ENCODE measurements at places on chromosomes 5 and 9. TPM values are rescaled to one million over a fixed set of nuclear protein-coding genes. Genes with fewer than 3 reads are reported as not detected.

LECT2 gene
- not detected for total RNA-seq

BHMT2 gene
- total RNA-seq, result not detected

CCNI2 gene
- 1.1 TPM for total RNA-seq

MOCS2 gene
- total RNA-seq, result 15.3 TPM

COL23A1 gene
- 0.20 TPM for total RNA-seq

PCDHB11 gene
- not detected for total RNA-seq

- no peak overlapping the region for H3K4me3 ChIP-seq
- no peak for DNase-seq
- no peaks in the 10 kb centered on the region for H3K36me3 ChIP-seq
- H3K27me3 ChIP-seq, result no peaks in the 10 kb centered on the region
- no peak overlapping the region for H3K27ac ChIP-seq
These were observed 137.8 kb downstream of the ROR2 start for GRCh38 chr9:91812191-91812590.

- no peaks in the 10 kb centered on the region for H3K27me3 ChIP-seq
- H3K27ac ChIP-seq, result peak overlapping the region; percentile 75
- peaks cover 44% of the 10 kb centered on the region for H3K4me1 ChIP-seq
- H3K4me3 ChIP-seq, result peak overlapping the region; percentile 30
- no peaks in the 10 kb centered on the region for H3K36me3 ChIP-seq
- peak; percentile 77 for DNase-seq
These were observed 8.0 kb downstream of the KLF9 start for GRCh38 chr9:70406434-70406862.

- peaks cover 6% of the 10 kb centered on the region for H3K4me1 ChIP-seq
- no peaks in the 10 kb centered on the region for H3K36me3 ChIP-seq
- no peak overlapping the region for H3K4me3 ChIP-seq
- DNase-seq, result no peak
- H3K27me3 ChIP-seq, result no peaks in the 10 kb centered on the region
These were observed 201.9 kb downstream of the ZNF608 start for GRCh38 chr5:124544366-124545055.

- no peaks in the 10 kb centered on the region for H3K4me1 ChIP-seq
- no peak for DNase-seq
- H3K36me3 ChIP-seq, result peaks cover 15% of the 10 kb centered on the region
- H3K4me3 ChIP-seq, result no peak overlapping the region
These were observed 50.8 kb downstream of the AQP7 start for GRCh38 chr9:33351547-33351946.

GRCh38 chr5:142109331-142110045 lies 909 bp downstream of the NDFIP1 start:
- no peak for DNase-seq
- H3K27ac ChIP-seq, result peak overlapping the region; percentile 49
- H3K27me3 ChIP-seq, result no peaks in the 10 kb centered on the region
- peak overlapping the region; percentile 71 for H3K4me3 ChIP-seq

- DNase-seq, result no peak
- H3K4me3 ChIP-seq, result no peak overlapping the region
- H3K27me3 ChIP-seq, result no peaks in the 10 kb centered on the region
- H3K27ac ChIP-seq, result no peak overlapping the region
These were observed 225.4 kb upstream of the PPP1R2B start for GRCh38 chr5:156624686-156625085.

- no peaks in the 10 kb centered on the region for H3K27me3 ChIP-seq
- H3K36me3 ChIP-seq, result peaks cover 10% of the 10 kb centered on the region
- no peak overlapping the region for H3K27ac ChIP-seq
- H3K4me3 ChIP-seq, result no peak overlapping the region
These were observed 19.2 kb downstream of the GSN start for GRCh38 chr9:121286973-121287741.

DNA sequence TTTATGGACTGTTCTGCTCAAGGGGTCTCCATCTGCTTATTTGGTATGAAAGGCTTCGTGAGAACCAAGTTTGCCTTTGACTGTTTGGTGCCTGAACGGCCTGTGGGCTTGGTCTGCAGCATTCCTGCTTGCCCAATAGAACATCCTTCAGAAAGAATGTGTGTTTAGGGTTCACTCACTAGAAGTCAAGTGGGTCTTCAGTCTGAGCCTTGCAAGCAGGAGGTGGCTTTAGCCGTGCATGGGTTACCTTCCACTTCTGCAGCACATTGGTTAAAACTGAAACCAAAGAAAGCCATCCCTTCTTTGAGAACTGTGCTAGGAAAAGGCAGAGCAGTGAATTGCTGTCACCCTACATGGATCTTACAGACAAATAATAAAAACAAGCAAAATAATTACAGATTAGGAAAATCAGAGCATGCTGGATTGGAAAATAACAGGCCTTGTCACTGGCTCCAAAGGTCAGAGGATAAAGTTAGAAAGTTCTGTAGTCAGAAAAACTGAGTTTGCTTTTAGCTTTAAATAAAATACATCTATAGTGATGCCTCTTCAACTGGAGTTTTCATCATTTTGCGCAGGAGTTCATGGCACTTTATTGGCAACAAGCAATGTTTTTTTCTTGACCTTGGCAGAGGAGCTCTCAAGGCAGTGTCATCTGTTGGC lies 16.6 kb downstream of the WWC1 start:
- H3K4me1 ChIP-seq, result no peaks in the 10 kb centered on the region
- no peaks in the 10 kb centered on the region for H3K27me3 ChIP-seq
- H3K36me3 ChIP-seq, result no peaks in the 10 kb centered on the region
- no peak overlapping the region for H3K4me3 ChIP-seq
- H3K27ac ChIP-seq, result no peak overlapping the region

- H3K27me3 ChIP-seq, result no peaks in the 10 kb centered on the region
- no peak for DNase-seq
- H3K27ac ChIP-seq, result no peak overlapping the region
- no peaks in the 10 kb centered on the region for H3K36me3 ChIP-seq
These were observed 5.0 kb downstream of the LAMC3 start for GRCh38 chr9:131013771-131014676.

- no peak for DNase-seq
- H3K4me3 ChIP-seq, result no peak overlapping the region
- no peak overlapping the region for H3K27ac ChIP-seq
- peaks cover 17% of the 10 kb centered on the region for H3K4me1 ChIP-seq
- H3K36me3 ChIP-seq, result peaks cover 3% of the 10 kb centered on the region
- H3K27me3 ChIP-seq, result no peaks in the 10 kb centered on the region
These were observed 2.0 kb downstream of the CTNNA1 start for GRCh38 chr5:138755084-138755748.

- H3K27me3 ChIP-seq, result no peaks in the 10 kb centered on the region
- H3K4me3 ChIP-seq, result no peak overlapping the region
- no peak overlapping the region for H3K27ac ChIP-seq
These were observed 77.4 kb upstream of the ALDH1B1 start for GRCh38 chr9:38315085-38315595.

DNA sequence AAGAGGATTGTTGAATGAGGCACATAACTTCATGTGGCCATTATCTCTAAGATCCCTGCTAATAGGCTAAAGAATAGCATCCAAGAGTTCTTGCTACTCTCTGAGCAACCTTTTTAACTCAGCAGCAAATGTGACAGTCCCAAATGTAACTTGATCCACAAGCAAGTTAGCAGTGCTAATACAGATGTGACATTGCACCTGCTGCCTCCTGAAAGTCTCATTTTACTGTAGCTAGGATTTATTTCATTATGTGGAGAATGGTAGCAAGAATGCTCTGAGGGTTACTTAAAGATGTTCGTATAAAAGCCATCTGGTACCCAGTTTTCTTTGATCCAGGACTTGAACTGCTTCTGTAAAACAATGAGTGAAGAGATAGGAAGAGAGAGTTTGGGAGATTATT lies 45.8 kb downstream of the CDH10 start:
- H3K4me1 ChIP-seq, result no peaks in the 10 kb centered on the region
- H3K4me3 ChIP-seq, result no peak overlapping the region
- no peaks in the 10 kb centered on the region for H3K27me3 ChIP-seq
- DNase-seq, result no peak

- no peaks in the 10 kb centered on the region for H3K4me1 ChIP-seq
- no peak overlapping the region for H3K4me3 ChIP-seq
- no peaks in the 10 kb centered on the region for H3K27me3 ChIP-seq
These were observed 260.4 kb downstream of the MLLT3 start for GRCh38 chr9:20361656-20362570.

GRCh38 chr9:94927762-94928670 lies 201.5 kb downstream of the AOPEP start:
- H3K27me3 ChIP-seq, result no peaks in the 10 kb centered on the region
- H3K4me1 ChIP-seq, result no peaks in the 10 kb centered on the region
- no peak overlapping the region for H3K4me3 ChIP-seq
- no peaks in the 10 kb centered on the region for H3K36me3 ChIP-seq
- no peak for DNase-seq

GRCh38 chr5:42629284-42629683 lies 127.3 kb upstream of the CCDC152 start:
- H3K4me1 ChIP-seq, result peaks cover 3% of the 10 kb centered on the region
- no peaks in the 10 kb centered on the region for H3K36me3 ChIP-seq
- no peak overlapping the region for H3K4me3 ChIP-seq
- DNase-seq, result no peak
- H3K27ac ChIP-seq, result no peak overlapping the region

- H3K36me3 ChIP-seq, result no peaks in the 10 kb centered on the region
- DNase-seq, result no peak
- no peaks in the 10 kb centered on the region for H3K4me1 ChIP-seq
These were observed 49.7 kb downstream of the MYO10 start for GRCh38 chr5:16886366-16886736.

- no peaks in the 10 kb centered on the region for H3K36me3 ChIP-seq
- H3K27me3 ChIP-seq, result no peaks in the 10 kb centered on the region
- no peak overlapping the region for H3K27ac ChIP-seq
- H3K4me1 ChIP-seq, result no peaks in the 10 kb centered on the region
- H3K4me3 ChIP-seq, result no peak overlapping the region
These were observed 7.8 kb downstream of the XRCC4 start for GRCh38 chr5:83085106-83085505.

DNA sequence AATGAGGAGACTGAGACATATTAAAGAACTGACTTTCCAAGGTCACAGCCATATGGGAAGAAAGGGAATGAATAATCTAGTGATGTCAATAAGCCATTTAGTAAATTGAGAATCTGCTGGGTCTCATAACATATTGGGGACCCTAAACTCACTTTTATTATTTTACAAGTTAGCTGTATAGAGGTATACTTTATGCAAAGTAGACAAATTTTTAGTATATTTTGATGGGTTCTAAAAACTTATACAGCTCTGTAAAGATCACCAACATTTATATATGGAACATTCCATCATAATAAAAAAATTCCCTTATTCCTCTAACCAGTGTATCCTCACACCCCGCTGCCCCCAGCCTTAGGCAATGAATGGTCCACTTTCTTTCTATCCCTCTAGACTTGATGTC lies 35.7 kb upstream of the ZNF510 start:
- no peak overlapping the region for H3K4me3 ChIP-seq
- H3K27ac ChIP-seq, result no peak overlapping the region
- DNase-seq, result no peak
- no peaks in the 10 kb centered on the region for H3K4me1 ChIP-seq

- no peak for DNase-seq
- no peaks in the 10 kb centered on the region for H3K36me3 ChIP-seq
- H3K27me3 ChIP-seq, result no peaks in the 10 kb centered on the region
These were observed 43.0 kb downstream of the NUDT12 start for GRCh38 chr5:103519550-103519949.

GRCh38 chr5:135979510-135979909 lies 24.7 kb upstream of the LECT2 start:
- no peak overlapping the region for H3K27ac ChIP-seq
- no peak overlapping the region for H3K4me3 ChIP-seq
- H3K27me3 ChIP-seq, result peaks cover 18% of the 10 kb centered on the region
- DNase-seq, result no peak
- H3K4me1 ChIP-seq, result no peaks in the 10 kb centered on the region
- no peaks in the 10 kb centered on the region for H3K36me3 ChIP-seq

DNA sequence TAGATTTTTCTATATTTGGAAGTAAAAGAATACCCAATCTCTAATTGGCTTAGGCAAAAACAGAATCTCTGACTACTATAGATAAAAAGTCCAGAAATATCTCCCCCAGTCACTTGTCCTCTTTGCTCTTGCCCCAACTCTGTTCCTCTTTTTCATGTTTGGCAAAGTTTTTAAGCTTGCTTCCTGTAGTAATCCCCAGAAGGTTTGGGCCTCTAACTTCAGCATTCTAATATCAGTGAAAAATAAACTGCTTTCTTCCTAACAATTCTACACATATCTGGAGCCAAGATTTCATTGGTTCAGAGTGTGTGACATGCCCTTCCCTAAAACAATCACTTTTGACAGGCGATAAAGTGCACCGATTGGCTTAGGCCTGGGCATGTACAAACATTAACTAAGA lies 1680.3 kb downstream of the MAT2B start:
- no peaks in the 10 kb centered on the region for H3K4me1 ChIP-seq
- no peak overlapping the region for H3K27ac ChIP-seq
- DNase-seq, result no peak
- no peaks in the 10 kb centered on the region for H3K27me3 ChIP-seq
- no peak overlapping the region for H3K4me3 ChIP-seq
- H3K36me3 ChIP-seq, result no peaks in the 10 kb centered on the region

DNA sequence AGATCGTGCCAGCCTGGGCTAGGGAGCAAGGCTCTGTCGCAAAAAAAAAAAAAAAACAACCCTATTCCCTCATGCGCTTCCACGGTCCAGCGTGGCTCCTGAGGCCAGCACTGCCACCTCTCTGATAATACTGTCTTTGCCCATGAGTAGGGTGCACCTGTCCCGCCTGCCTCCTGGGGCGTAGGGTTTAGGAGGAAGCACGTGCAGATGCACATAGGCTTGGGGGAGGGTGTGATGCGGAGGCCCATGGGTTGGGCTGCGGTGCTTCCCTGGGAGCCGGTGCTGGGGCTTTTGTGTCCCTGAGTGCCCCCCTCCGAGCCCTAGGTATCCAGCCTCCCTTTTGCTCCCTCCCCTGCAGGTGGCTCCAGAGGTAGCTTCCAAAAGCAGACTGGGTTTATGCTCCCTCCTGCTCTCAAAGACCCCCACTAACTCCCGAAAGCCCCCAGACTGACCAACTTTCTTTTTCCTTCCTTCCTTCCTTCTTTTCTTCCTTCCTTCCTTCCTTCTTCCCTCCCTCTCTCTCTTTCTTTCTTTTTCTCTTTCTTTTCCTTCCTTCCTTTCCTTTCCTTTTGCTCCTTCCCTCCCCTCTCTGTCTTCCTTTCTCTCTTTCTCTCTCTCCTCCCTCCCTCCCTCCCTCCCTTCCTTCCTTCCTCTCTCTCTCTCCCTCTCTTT lies 12.8 kb downstream of the FGFR4 start:
- DNase-seq, result no peak
- H3K4me3 ChIP-seq, result no peak overlapping the region
- H3K27me3 ChIP-seq, result no peaks in the 10 kb centered on the region
- H3K4me1 ChIP-seq, result no peaks in the 10 kb centered on the region

- H3K4me3 ChIP-seq, result no peak overlapping the region
- no peaks in the 10 kb centered on the region for H3K36me3 ChIP-seq
- H3K27ac ChIP-seq, result no peak overlapping the region
- H3K27me3 ChIP-seq, result no peaks in the 10 kb centered on the region
- DNase-seq, result no peak
These were observed 539.6 kb downstream of the LRRC70 start for GRCh38 chr5:63118221-63118620.

Measured in B cell (primary cell).